ENCODE measurements at places on chromosomes 3 and 15.

DNA sequence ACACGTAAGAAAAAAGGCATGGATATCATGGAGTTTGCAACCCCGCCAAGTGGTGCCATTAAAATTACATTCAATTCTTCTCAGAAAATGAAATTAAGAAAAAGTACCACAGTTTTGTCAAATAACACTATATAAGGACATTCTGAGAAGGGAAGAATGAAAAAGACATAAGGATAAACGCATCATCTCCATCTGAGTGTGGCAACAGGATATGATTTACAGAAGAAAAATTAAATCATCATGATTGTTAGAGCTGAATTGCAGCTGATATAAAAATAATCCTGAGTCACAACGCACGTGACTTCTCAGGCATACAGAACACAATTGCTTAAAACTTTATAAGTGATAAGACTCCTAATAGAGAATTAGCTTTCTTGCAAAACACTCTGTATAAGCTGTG lies 133.8 kb downstream of the GREM1 start:
- no peak for DNase-seq

DNA sequence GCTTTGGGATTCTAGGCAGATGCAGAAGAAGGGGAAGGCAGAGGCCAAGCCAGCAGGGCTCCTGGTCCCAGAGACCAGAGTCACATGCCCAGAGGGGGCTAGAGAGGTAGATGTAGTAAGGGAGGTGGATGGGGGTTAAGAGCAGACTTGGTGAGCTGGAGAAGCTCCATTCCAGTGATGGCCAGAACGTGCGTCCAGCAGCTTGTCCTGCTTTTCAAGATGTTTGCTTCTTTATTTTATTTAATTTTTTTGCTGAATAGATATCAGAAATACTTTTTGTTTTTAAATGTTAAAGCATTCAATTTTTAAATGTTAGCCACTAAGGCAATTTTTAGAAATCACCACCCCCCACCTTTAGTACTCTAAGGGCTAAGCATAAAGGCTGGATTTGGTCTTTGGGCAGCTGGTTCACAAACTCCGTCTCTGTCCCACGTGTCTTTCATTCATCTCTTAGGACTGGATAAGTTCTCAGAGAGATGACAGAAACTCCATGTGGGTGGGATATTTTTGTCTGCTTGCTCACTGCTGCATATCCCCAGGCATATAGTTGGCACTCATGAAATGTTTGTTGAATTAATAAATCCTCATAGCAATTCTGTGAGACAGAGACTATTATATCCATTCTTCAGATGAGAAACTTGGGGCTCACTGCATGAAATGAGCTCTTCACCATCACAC lies 6.7 kb downstream of the COLQ start:
- DNase-seq = no peak

DNA sequence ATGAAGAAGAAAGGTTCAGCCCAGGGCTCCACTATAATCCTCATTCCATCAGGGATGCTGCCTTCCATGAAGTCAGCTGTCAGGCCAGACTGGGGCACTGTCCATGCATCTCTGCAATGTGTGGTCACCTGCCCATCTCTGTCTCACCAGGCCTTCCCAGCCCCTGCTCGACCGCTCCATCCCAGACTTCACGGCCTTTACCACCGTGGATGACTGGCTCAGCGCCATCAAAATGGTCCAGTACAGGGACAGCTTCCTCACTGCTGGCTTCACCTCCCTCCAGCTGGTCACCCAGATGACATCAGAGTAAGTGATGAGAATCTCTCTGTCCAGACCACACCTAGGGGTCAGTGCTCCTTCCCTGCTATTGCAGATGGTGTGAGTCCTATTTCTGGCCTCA lies 454.1 kb downstream of the EPHB1 start:
- DNase-seq = no peak

DNA sequence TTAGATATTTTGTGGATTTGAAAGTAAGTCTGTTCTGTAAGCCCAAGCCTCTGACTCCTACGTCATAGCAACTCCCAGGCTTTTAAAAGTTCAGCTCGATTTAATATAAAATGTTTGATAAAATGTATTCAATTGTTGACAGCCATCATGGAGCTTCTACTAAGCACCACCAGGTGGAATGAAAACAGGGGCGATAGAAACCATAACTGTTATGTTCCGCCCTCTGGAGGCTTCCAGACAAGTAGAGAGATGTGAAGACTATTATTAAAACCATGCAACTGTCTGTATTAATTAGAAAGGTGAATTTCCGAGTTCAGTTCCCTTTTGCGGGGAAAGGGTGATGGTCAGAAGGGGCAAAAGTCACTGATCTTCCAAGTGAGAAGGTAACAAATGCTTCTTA lies 292.2 kb downstream of the NR2F2 start:
- no peak for DNase-seq

DNA sequence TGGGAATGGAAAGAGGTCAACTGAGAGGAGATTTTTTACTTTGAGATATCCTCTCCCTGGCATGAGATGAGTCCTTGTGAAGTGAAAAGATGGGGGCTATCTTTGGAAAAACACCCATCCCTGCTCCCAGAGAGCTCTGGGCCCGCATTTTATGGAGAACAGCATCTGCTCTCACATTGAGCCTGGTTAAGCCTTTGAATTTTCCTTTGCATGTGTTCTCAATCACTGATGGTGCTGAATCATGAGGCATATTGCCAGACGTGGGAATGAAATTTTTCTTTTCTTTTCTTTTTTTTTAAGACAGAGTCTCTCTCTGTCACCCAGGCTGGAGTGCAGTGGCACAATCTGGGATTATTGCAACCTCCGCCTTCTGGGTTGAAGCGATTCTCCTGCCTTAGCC lies 24.4 kb downstream of the TMEM45A start:
- no peak for DNase-seq

DNA sequence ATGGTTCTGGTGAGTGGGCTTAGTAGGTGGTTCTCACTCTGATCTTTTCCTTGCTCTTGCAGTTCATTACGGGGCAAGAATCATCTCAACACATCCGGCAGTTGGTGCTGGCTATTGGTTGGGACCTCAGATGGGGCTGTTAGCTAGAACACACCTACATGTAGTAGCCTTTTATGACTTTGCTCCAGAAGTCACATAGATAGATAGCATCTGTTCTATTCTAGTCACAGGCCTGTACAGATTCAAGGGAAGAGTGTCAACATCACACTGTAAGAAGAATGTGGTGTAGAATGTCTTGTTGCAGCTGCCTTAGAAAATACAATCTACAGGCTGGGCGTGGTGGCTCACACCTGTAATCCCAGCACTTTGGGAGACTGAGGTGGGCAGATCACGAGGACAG lies 15.1 kb downstream of the RAB5A start:
- no peak for DNase-seq

DNA sequence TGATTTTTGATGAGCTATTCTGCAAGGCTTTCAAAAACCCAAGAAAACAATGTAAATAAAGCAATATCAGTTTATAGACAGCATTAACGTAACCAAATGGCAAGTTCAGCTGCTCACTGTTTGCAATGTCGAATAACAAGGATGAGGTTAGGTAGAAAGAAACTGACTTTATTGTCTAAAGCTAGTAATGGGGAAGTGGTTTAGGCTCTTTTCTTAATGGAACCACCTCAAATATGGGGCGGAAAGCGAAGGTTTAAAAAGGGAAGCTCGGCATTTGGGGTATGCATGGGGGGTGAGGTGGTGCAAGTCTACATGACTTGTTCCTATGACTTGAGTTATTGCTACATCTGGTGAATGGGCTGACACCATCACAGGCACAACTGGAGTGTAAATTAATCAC lies 1060.2 kb downstream of the NSUN3 start:
- no peak for DNase-seq

- DNase-seq = no peak
Measured at GRCh38 chr3:5585085-5585484, 397.6 kb downstream of the EDEM1 start.

DNA sequence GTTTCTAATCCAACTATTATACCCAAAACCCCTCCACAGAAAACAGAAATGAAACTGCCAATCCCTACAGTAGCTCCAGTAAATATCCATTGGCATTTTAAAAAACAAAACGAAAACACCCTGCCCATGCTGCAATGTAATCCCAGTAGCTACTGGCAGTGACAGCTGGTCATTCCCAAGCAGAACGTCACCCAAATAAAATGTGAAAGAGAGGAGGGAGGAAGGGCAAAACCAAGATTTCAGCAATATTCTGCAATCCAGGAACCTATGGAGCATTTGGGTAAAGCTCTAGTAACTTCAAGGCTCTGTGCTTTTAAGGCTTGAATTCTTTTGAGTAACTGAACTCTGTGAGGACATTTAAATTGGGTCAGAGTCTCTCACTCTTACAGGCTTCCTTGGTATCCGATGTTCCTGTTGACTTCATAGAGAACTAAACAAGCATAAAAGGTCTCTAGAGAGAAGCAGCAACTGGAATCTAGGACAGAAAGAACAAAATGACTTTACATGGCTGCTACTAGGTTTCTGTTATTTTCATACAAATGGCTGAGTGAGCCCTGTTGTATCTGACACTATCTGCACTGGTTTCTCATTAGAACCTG lies 136.2 kb downstream of the TNIK start:
- DNase-seq = peak; percentile 79

- DNase-seq = no peak
Measured at GRCh38 chr3:159148466-159148865, 346.6 kb downstream of the MFSD1 start.

- no peak for DNase-seq
Measured at GRCh38 chr15:64127521-64128270, 23.8 kb upstream of the SNX22 start.

DNA sequence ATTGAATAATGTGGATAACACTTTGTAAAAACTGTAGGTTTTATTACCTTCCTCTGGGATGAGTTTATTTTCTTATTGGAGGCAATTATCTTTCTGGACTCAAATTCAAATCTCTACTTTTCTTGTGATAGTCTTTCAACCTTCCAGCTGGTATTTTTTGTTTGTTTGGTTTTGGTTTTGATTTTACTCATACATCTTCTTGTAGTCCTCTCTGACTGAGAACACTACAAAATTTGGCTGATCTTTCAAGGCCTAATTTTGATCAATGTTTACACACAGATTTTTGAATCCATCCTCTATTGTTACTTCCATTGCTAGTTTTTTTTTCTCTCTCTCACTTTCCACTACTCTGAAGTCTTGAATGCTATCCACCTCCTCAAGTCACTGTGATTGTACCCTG lies 303.8 kb upstream of the NECTIN3 start:
- DNase-seq = no peak

- DNase-seq = no peak
Measured at GRCh38 chr3:114595522-114596028, 301.7 kb downstream of the TIGIT start.

GRCh38 chr15:33968224-33968623 lies at the start of gene CHRM5:
CHRM5 (plus strand) TSS chr15:33968497; CDS start chr15:34062718, 94,221 bp downstream.
- no peak for DNase-seq

DNA sequence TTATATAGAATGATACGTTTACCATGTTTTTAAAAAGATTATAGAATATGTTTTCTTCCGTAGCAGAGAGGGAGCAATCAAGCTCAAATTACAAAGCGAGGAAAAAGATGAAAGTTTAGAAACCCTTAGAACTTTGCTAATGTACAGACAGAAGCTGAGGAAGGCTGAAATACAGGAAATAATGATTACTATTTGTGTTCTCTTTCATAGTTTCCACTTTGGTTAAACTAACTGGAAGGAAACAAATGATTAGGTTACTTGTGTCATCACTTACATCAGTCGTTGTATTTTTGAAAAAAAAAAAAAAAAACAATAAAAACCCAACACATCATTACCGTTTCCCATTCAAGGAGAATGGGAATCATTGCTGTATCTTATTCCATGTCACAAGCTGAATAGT lies 337.8 kb upstream of the CBLB start:
- DNase-seq = no peak

GRCh38 chr3:37150621-37151020 lies 23.8 kb downstream of the LRRFIP2 start:
- DNase-seq = no peak

GRCh38 chr3:133016838-133017309 lies 21.3 kb upstream of the TMEM108 start:
- DNase-seq = no peak

- no peak for DNase-seq
Measured at GRCh38 chr15:52683580-52683979, 4.4 kb upstream of the ATOSA start.

GRCh38 chr3:119230071-119230470 lies 10.6 kb downstream of the B4GALT4 start:
- no peak for DNase-seq

DNA sequence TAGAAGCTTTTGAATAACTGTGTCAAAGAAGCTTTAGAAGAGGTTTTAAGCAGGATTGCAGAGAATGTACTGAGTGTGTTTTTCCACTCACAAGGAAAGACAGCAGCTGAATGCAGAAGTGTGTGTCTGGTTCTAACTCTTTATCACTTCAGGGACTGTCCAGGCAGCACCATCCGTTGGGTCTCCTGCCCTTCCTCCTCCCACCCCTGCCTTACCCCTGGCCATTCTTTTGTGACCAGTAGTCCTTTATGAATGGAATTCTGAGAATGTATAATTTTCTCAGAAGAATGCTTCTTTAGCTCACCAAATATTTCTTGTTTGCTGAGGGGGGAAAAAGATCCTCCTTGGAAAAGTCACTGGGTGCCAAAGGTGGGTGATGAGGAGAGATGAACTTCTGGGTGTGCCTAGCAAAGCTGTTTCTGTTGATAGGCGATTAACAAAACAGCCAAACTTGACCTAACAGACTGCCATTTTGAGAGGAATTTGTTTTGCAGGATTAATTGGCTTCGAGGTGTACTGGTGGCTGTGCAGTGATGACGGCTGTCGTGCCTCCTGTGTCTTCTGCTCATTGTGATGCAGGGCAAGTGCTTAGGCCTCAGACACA lies 70.9 kb downstream of the IGF1R start:
- no peak for DNase-seq

GRCh38 chr3:69740103-69741021 lies 1.1 kb downstream of the MITF start:
- no peak for DNase-seq

- DNase-seq = no peak
Measured at GRCh38 chr3:152039887-152040286, 166.4 kb downstream of the SUCNR1 start.

- no peak for DNase-seq
Measured at GRCh38 chr15:75791337-75791713, 51.9 kb upstream of the UBE2Q2 start.

- DNase-seq = no peak
Measured at GRCh38 chr15:59892985-59893384, 111.1 kb upstream of the FOXB1 start.

GRCh38 chr3:73432023-73432705 lies 192.6 kb downstream of the PDZRN3 start:
- DNase-seq = no peak

All from NCI-H446 (cell line).